GM23338 (cell line): ENCODE measurements at places on chromosomes 2 and 18. TPM values are rescaled to one million over a fixed set of nuclear protein-coding genes. Genes with fewer than 3 reads are reported as not detected.

The SPP2 gene
- not detected in 2 replicates for polyA plus RNA-seq

The GIGYF2 gene
- polyA plus RNA-seq: 39.2 and 48.9 TPM in 2 replicates

The SALL3 gene
- polyA plus RNA-seq: 11.0 and 16.9 TPM in 2 replicates

The EML6 gene
- polyA plus RNA-seq: 1.6 and 2.7 TPM in 2 replicates

The TDRD15 gene
- 0.10 TPM in 1 of 2 replicates, not detected in the other for polyA plus RNA-seq

The GALNT3 gene
- polyA plus RNA-seq: 16.8 and 20.8 TPM in 2 replicates

The PSMD14 gene
- polyA plus RNA-seq: 112 and 123 TPM in 2 replicates

The DNAJC5G gene
- not detected in 2 replicates for polyA plus RNA-seq

The NXPH2 gene
- polyA plus RNA-seq: 2.7 and 4.3 TPM in 2 replicates

The CAD gene
- polyA plus RNA-seq: 38.1 and 39.2 TPM in 2 replicates

The POTEC gene
- polyA plus RNA-seq: not detected in 2 replicates

The OTOS gene
- polyA plus RNA-seq: 0.40 TPM in 1 of 2 replicates, not detected in the other

The ARHGAP15 gene
- polyA plus RNA-seq: 0.26 TPM in 1 of 2 replicates, not detected in the other

The DUSP2 gene
- 6.4 and 6.6 TPM in 2 replicates for polyA plus RNA-seq

The BMP10 gene
- not detected in 2 replicates for polyA plus RNA-seq

The COPS8 gene
- polyA plus RNA-seq: 105 and 120 TPM in 2 replicates

The TNFRSF11A gene
- 3.8 and 5.6 TPM in 2 replicates for polyA plus RNA-seq

The CABLES1 gene
- 2.6 and 3.4 TPM in 2 replicates for polyA plus RNA-seq

The CNRIP1 gene
- polyA plus RNA-seq: 5.2 and 5.9 TPM in 2 replicates

The LIMS3 gene
- 0.87 and 1.8 TPM in 2 replicates for polyA plus RNA-seq

The GCG gene
- polyA plus RNA-seq: not detected in 2 replicates

The TRIM43 gene
- 0.40 TPM in 1 of 2 replicates, not detected in the other for polyA plus RNA-seq

The INHA gene
- 0.56 and 1.5 TPM in 2 replicates for polyA plus RNA-seq

The MROH2A gene
- polyA plus RNA-seq: not detected in 2 replicates

The TLX2 gene
- 0.16 TPM in 1 of 2 replicates, not detected in the other for polyA plus RNA-seq

The SERPINB3 gene
- 0.27 and 0.33 TPM in 2 replicates for polyA plus RNA-seq

The TSPYL6 gene
- not detected in 2 replicates for polyA plus RNA-seq

The SLC19A3 gene
- 3.5 and 4.2 TPM in 2 replicates for polyA plus RNA-seq

The DNAH7 gene
- 0.99 and 1.1 TPM in 2 replicates for polyA plus RNA-seq

The OSR1 gene
- 0.23 TPM in 1 of 2 replicates, not detected in the other for polyA plus RNA-seq

The TXNDC9 gene
- polyA plus RNA-seq: 56.6 and 67.4 TPM in 2 replicates

The ERICH2 gene
- polyA plus RNA-seq: 3.2 and 3.5 TPM in 2 replicates

The ASIC4 gene
- polyA plus RNA-seq: 0.13 and 0.40 TPM in 2 replicates
